CD4-positive, alpha-beta T cell treated with Interleukin-1 beta for 1 hour (primary cell): ENCODE measurements at places on chromosomes 2 and 18.

DNA sequence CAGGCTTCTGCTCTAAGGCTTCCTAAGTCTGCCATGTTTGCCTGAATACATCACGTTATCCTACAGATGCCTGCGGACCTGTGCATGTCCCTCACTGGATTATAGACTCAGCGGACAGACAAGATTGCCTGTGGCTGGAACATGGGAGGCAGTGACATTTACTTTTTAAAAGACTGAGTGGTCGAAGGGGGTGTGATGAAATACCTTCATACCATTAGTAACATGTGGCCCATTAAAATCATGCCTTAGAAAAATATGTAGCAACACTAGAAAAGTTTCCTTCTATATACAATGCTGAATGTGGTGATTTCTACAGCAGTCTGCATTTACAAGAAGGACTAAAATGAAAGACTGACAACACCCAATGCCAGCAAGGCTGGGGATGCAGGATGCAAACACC, 154.4 kb downstream of the ASB1 start:
- no peak for DNase-seq

GRCh38 chr18:31920277-31920676, 22.7 kb downstream of the TRAPPC8 start:
- no peak for DNase-seq

DNA sequence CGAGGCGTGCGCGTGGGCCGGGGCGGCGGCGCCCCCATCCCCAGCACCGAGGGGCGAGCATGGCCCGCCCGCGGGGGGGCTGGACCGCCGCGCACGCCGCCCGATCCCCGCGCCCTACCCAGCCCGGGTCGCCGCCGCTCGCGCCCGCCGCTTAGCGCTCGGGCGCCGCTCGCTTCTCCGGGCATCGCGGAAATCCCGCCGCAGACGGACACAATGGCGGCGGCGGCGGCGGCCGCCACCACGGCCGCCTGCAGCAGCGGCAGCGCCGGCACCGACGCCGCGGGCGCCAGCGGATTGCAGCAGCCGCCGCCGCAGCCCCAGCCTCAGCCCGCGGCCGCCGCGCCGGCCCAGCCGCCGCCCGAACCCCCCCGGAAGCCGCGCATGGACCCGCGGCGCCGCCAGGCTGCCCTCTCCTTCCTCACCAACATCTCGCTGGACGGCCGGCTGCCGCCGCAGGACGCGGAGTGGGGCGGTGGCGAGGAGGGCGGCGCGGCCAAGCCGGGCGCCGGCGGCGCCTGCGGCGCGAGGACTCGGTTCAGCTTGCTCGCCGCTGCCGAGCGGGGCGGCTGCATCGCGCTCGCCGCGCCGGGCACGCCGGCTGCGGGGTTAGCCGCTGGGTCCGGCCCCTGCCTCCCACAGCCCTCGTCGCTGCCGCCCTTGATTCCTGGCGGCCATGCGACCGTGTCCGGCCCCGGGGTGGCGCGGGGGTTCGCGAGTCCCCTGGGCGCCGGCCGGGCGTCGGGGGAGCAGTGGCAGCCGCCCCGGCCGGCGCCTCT, 453 bp downstream of the CABLES1 start:
- DNase-seq = peak; percentile 24

GRCh38 chr2:188610827-188611226, 319.2 kb downstream of the GULP1 start:
- DNase-seq = no peak

DNA sequence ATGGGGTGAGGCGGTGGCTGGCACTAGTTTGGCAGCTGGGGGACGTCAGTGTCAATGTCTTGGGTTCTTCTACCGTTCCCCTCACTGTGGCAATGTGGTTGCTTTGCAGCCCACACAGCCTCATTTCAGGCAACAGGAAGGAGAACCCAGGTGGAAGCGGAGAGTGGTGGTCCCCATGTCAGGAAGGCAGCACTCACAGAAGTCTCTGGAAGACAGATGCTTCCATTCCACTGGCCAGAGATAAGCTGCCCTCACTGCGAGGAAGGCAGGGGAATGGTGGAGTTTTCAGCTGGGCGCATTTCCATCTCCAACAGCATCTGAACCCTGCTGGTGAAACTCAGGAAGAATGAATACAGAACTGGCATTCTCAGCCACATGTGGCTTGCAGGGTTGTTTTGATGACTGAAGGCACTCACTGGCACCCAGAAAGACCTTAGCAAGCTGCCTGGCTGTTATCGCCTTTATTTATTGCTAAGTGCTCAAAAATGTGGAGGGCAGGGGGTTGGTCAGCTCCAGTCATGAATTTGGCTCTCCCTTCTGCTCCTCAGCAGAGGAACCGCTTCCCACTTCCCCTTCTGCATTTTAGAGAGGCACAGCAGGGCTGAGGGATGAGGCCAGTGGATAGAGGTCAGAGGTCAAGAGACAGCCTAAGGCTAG, 19.4 kb downstream of the KCNIP3 start:
- no peak for DNase-seq

- DNase-seq = no peak
Measured at GRCh38 chr2:185069107-185069506, 470.8 kb downstream of the ZNF804A start.

GRCh38 chr18:13494871-13495445, 231.4 kb downstream of the FAM210A start:
- no peak for DNase-seq

GRCh38 chr18:44602380-44602779, 78.3 kb upstream of the SETBP1 start:
- no peak for DNase-seq

DNA sequence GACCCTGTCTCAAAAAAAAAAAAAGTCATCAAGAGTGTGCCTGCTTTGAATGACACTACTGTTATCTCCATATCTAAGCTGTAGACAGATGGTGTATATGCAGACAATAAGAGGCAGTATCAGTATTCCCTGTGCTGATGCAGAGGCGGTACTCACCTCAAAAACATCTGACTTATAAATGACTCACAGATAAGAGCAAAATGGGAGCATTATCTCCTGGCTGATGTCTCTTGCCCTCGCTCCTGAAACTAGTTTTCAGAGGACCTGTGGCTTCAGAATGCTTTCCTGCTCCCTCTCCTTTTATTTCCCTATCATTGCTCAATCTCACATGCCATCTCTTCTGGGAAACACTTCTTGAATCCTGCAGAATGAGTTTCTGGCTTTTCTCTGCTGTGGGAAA, 289.6 kb downstream of the PTPRM start:
- DNase-seq = no peak

DNA sequence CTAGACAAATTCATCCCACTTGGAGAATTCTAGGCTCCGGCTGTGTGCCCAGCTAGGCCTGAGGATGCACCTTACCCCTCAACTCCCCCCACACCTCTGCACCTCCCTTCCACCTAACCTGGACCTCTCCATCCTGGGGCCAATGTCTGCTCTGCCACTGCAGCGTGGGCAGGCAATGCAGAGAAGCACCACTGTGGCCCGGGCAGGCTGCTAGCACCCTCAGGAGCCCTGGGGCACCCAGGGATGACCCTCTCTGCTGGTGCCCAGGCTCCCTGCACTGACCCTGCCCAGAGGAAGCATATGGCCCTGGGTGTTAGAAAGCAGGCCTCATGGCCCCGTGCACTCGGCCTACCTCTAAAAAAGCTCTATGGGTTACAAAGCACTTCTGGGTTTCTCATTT, 49.6 kb downstream of the ADCY3 start:
- DNase-seq = no peak

- no peak for DNase-seq
Measured at GRCh38 chr18:77093067-77093430, 39.5 kb downstream of the MBP start.

DNA sequence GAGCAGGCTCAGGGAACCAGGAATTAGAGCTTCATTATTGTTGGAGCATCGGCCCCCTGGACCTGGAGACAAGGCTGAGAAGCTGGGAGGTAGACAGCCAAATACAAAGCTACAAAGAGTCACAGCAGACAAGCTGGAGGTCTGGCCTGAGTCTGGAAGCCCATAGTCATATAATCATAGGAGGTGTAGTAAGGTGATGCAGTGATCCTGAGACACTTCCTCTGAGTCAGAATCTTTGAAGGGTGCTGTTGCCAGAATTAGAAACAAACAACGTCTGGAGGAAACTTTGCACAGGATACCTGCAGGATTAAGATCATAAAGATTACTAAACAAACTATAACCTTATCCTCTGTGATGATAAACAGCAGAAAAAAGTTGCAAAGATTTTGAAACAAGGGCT, 213.8 kb downstream of the DSC3 start:
- no peak for DNase-seq

GRCh38 chr2:130963849-130964793, 127.4 kb downstream of the ARHGEF4 start:
- DNase-seq = no peak

DNA sequence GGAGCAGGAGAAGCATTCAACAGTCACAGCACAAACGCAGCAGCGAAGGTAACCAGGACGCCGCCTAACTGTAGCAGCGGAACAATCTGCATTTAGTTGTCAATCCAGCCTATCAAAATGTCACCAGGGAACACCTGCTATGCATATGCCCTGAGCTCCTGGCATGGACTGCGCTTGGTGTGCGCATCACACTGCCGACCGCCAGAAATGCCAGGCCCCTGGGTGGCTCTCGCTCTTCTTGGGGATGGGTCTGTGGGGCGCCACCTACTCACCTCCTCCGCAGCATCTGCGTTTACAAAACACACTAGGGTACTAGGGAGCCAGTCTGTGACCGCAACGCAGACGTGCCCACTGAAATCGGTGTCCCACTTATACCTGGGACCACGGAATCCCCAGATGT, 31.7 kb downstream of the ZNF516 start:
- no peak for DNase-seq

DNA sequence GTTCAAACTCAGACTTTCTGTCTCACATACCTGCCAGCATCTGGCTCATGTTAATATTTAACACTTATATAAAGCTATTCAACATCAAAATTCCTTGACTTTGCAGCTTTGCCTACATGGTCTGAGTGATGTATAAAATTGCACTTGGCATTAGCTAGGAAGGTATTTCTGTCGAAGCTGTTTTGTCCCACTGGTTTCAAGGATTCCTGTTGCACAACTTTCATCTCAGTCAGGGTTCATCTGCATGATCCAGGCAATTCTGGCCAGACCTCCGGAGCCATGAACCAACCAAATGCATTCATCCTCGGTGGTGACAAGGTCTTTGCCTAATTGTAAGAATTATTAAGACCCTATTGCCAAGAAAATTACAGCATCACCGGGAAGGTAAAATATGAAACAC, 185.4 kb downstream of the ZEB2 start:
- DNase-seq = no peak

GRCh38 chr2:151973013-151973900, 125.6 kb downstream of the CACNB4 start:
- DNase-seq = no peak

GRCh38 chr2:223513771-223514455, 88.2 kb downstream of the SCG2 start:
- no peak for DNase-seq

DNA sequence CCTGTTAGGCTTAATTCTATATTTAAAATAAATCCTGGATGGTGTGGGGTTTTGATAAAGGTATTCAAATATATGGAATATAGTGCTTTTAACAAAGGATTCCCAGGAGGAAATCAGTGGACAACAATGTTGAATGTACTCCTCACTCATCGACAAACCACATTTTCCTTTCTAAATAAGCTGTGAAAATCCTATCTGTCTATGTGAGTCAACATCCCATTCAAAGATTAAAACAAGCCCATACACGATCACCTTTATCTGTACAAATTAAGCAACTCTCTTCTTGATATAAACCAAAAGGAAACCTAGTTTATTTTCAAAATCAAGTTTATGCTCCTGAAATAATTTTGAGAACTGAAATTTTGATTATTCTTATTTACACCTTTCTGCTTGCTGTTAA, 153.4 kb downstream of the ERBB4 start:
- no peak for DNase-seq

DNA sequence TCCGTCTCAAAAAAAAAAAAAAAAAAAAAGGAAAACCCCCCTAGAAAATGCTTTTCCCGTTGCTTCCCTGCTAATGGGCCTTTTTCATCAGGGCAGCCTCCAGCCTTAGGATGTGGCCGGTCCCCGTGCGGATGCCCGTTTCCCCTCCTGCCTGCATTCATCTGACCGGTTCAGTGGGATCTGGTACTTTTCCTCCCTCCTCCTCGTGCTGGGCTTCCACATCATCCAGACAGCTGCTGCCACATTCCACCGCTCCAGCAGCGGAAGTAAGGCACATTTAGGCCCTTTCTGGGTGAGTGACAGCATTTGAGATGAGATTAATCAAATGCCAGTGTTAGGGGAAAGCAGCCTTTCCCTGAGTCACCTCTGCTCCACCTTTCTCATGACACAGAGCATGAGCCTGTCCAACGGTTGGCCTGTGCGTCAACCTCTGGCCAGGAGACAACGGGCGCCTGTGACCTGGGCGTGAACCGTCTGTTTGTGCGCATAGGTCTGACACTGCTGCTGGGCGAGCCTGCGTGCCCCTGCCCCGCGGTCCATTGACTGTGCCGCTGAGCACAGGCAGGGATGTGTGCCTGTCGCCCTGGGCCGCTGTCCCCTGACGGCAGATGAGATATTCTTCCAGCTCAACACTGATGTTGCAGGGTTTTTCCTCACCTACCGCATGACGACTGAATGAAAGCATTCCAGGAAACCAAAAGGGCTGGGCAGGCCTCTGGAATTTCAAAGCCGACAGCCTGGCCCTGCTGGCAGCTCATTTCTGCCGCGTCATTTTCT, 174.0 kb downstream of the TGIF1 start:
- no peak for DNase-seq

DNA sequence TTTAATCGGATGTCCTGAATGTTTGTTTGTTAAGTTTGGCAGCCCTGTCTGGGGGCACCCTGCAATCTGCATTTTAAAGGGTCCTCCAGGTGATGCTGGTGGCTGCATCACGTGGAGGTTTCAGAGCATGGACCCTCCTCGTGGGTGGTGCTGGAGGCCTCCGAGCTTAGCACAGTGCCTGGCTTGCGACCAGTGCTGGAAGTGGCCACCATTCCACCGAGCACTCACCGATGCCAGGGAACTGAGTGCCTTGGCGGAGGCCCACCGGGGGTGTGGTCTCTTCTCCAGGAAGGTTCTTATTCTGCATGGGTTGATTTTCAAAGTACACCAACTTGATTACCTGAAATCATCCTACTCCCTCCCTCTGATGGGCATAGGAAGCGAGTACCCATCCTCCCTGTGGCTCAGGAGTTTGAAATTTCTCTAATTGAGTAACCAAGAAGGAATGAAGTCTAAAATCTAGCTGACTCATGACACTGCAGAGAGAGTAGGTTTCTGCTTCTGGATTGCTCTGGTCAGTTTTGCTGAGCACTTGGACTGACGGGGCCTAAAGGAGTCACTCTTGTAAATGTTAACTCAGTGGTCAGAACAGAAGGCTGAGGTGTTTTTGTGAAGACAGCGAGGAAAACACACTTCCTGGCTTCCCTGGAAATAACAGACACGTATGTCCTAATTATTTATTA, 58.1 kb upstream of the SLC66A3 start:
- DNase-seq = no peak

- no peak for DNase-seq
Measured at GRCh38 chr2:219724628-219725027, 97.2 kb downstream of the SLC4A3 start.

- DNase-seq = no peak
Measured at GRCh38 chr2:152587187-152587947, 129.9 kb downstream of the PRPF40A start.

- no peak for DNase-seq
Measured at GRCh38 chr2:16870491-16871076, 204.9 kb upstream of the CYRIA start.

- no peak for DNase-seq
Measured at GRCh38 chr2:98578231-98578630, 30.1 kb downstream of the COA5 start.
